ENCODE measurements at places on chromosomes 16 and 17.

DNA sequence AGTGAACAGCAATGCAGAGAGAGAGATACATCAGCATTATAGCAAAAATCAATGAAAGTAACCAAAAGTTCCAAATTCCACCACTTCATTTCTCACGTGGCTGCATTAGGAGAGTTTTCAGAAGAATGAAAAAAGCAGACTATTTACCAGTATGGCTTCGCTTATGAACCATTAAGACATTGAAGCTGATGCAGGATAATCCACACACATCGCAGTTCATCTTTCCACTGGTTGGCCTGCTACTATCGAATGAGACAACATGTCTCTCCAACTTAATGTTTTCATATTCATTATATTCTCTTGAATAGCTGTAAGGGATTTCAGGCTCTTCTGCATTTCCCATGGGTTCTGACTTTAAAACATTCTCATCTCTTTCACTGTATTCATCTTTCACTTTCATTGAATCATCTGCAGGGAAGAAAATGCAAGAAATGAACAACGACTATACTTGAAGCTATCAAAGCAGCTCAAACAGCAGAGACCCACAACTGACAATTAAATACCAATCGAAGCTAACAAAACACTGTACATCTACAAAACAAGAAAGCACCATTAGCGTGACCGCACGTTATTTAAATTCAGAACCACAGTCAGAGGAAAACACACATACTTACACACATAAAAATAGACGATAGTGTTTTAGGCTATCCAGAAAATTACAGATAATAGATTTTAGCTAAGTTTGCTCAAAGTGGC lies 54.9 kb downstream of the GRB7 start:
- DNase-seq: no peak

DNA sequence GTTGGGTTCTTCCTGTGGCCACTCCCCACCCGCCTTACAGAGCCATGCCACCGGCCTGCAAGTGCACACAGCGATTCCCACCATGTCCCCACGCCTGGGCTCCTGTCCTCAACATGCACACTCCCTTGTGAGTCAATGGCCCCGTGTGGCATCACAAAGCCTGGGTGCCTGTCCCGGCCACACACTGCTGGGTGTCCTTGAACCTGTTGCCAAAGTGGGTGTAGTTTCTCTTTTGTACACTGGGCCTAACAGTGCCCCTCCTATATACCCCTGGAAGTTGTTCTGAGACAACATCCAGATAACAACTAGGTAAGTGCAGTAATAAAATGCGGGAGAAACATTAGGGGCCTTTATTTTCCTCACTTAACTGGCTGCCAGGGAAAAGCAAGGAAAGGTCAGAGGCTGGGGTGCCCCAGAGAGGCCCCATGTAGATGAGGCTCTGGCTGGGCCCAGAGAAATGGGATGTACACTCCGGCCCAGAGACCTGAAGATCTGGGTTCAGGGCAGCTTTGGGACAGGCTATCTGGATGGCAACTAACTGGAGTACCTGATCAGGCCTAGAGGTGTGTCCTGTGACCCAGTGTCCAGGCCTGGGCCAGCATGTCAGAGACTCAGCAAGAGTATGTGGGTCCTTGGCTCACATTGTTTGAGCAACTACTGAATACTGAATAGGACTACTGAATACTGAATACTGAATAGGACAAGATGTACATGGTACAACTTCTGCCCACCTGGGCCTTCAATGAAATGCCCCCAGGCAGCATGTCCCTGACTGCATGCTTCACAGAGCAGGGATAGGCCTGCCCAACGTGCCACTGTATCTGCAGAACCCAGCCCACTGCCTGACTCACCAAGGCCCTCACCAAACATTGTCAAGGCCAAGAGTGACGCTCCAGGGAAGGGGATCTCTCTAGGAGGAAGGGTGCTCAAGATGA lies 8.3 kb downstream of the ABCC3 start:
- DNase-seq: no peak

DNA sequence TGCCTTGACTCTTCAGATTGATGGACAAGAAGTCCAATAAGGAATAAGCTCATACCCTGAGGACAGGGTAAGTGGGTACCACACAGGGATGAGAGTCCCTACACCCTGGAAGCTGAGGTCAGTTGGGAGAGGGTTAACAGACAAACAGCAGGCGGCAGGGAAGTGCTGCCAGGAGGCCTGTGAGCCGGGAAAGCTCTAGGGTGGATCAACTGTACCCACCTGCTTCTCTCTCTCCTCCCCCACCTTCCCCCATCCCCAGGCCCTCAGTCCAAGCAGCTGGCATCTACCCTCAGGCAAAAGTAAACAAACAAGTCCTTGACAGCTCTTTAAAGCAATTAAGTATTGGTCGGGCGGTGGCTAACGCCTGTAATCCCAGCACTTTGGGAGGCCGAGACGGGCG lies 20.7 kb upstream of the MYLK3 start:
- no peak for DNase-seq

- DNase-seq: no peak
Observed at GRCh38 chr17:74309902-74310301, 16.1 kb upstream of the KIF19 start.

DNA sequence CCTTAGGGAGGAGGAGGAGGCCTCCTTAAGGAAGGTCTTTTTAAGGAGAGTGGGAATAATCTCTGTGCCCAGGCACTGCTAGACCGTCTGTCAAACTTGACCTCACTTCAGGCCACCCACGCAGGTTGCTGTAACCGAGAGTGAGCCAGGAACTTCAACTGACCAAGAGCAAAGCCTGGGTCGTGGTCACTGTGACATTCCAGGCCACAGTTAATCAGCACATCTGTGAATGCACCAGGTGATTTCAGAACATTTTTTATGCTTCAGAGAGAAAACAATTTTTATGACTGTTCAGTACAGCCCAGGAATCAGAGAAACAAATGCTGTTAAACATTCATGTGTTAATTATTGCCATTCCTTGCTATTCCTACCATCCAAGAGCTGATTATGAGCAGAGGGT lies 226.6 kb upstream of the ASIC2 start:
- no peak for DNase-seq

GRCh38 chr17:46264456-46265198 lies 30.3 kb upstream of the LRRC37A start:
- no peak for DNase-seq

DNA sequence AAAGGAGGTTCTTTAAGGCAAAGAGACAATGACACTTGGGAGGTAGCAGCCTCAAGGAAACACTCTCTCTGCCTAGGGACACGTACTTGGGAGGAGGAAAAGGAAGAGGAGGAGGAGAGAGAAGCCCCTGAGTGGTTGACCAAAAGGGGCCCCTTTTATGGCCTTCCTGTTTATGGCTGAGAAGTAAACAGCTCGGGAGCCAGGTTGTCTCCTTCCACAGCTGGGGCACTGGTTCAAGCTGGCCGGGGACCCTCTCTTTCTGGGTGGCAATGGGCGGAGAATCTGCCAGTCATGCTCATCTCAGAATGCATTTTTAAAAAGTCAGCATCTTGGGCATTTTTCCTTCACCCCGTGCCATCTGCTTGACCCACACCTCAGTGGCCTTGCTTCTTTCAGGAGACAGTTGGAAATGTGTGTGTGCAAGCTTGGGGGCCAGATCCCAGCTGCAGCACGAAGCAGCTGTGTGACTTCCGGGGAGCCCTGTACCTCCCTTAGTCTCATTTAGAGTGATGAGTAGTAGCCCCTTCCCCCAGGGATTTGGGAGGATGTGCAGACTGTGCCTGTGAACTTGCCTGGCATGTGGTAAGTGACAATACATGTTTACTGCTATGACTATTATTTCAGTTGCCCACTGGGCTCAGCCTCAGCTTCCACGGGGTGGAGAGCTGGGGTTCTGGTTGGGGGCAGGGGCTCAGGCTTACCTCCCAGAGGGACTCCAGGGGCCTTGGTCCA lies 33.8 kb upstream of the SALL1 start:
- DNase-seq: no peak

GRCh38 chr17:64498308-64499203 lies 1.7 kb upstream of the POLG2 start:
- no peak for DNase-seq

DNA sequence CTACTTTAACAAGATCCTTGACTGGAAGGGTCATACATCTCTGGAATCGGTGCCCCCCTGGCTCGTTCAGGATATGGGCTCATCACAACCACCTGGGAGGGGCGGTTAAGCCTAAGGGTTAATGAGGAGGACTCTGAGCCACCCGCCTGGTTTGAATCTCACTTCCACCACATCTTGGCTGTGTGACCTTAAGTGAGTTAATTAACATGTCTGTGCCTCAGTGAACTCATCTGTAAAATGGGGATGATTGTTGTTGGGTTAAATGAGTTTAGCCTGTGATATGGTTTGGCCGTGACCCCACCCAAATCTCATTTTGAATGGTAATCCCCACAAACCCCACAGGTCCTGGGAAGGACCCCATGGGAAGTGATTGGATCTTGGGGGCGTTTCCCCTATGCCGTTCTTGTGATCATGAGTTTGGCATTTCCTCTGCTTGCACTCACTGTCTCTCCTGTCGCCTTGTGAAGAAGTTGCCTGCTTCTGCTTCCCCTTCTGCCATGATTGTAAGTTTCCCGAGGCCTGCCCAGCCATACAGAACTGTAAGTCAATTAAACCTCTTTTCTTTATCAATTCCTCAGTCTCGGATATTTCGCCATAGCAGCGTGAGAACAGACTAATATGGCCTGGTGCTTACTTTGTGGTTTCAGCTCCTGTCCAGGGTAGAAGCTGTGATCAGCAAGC lies 214.0 kb upstream of the CIBAR2 start:
- no peak for DNase-seq

DNA sequence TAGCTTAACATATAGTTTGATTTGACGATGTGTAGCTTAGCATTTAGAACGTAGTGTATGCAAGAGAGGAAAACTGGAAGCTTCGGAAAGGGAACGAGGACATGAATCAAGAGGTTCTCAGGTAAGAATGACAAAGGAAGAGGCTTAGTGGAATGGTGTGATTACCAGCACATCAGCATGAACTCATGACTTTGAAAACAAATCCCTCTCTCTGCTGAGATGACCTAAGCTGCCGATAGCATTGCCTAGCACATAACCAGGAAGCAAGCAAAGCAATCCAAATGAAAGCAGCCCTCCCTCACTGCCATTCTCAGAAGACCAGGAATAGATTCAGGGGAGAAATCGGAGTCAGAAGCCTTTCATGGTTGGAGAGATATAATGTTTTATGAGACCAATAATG lies 51.3 kb upstream of the CCL1 start:
- DNase-seq: no peak

- no peak for DNase-seq
Observed at GRCh38 chr17:60167065-60167741, 17.4 kb downstream of the CA4 start.

GRCh38 chr17:67137860-67138259 lies 93.5 kb downstream of the CACNG1 start:
- DNase-seq: no peak

DNA sequence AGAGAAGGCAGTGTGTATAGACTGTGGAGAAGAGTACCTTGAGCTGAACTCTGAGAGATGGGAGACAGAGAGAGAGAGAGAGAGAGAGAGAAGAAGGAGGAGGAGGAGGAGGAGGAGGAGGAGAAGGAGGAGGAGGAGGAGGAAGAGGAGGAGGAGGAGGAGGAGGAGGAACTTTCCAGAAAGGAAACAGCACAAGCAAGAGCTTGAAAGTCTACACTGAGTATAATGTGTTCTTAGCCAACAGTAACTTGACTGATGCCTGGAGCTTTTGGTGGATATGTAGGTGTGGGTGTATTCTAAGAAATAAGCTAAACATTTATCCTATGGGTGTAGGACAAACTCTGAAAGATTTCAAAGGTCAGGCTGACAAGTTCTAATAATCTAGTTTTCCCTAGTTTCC lies 116.4 kb downstream of the SNX11 start:
- DNase-seq: no peak

GRCh38 chr16:81634380-81635062 lies 144.6 kb upstream of the PLCG2 start:
- DNase-seq: no peak

- no peak for DNase-seq
Observed at GRCh38 chr16:15972046-15972868, 22.8 kb downstream of the ABCC1 start.

- DNase-seq: no peak
Observed at GRCh38 chr16:76946879-76947278, 244.1 kb upstream of the MON1B start.

DNA sequence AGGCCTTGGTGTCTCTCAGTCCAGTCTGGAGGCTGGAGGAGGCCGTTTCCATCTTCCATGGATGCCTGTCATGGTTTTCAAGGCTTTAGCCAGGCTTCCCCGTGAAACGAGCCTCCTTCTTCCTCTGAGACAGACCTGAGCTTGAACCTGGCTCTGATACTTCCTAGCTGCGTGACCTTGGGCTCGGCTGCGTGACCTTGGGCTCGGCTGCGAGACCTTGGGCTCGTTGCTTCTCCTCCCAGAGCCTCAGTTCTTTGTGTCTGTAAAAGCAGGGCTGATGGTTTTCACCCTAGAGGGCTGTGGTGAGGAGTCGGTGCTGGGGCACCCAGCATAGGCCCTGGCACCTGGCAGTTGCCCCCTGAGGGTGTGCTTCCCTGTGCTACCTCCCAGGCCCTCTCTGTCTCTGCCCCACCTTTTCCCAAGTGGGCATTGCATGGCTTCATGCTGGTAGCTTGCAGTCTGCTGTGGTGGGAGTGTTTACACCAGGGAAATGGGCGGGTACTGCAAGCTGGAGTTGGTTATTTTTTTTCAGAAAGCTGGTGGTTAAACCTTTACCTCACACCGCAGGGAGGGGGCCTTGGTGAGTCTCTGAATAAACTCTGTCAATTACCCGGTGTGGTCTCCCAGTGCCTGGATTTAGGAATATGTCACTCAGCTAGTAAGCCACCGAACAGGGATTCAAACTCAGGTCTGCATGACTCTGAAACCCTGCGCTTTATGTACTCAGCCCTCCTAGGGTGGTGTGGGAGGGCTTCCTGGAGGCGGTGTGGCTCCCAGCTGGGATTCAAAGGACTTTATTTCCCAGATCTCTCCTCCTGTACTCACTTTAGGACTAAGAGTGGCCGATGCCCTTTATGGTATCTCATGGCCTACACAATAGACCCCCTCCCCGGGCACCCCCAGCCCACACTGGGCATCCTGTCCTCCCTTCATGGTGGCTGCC lies 129.0 kb upstream of the CIBAR2 start:
- no peak for DNase-seq

DNA sequence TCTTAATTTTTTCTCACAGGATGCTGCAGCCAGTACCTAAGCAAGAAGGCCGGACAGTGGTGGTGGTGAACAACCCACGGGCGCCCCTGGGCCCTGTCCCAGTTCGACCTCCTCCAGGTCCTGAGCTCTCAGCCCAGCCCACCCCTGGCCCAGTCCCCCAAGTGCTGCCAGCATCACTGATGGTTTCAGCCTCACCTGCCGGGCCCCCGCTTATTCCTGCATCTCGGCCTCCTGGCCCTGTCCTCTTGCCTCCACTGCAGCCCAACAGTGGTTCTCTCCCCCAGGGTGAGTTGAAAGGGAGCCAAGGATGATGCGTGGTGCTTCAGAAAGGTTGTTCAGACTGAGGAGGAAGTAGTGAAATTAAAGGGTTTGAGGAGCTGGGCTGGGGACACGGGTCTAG lies 21.7 kb downstream of the SRCAP start:
- no peak for DNase-seq

DNA sequence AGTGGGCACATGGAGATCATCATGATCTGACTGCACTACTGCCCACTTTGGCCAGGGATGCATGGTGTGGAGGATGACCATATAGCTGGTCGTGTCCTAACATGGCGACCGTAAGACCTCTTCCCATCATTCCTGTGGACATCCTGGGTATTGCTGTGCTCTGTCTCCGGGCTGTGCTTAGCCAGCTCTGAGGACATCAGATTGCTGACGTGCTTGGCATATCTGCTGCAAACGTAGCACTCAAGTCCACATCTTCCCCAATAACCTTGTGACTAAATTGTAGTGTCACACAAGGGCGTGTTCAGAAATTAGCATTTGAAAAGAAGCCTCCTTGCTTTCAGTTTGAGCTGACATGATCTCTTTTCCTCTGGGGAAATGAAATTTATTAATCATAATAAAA lies 373.2 kb downstream of the RBFOX1 start:
- no peak for DNase-seq

Measured in stimulated activated CD8-positive, alpha-beta memory T cell treated with anti-CD3 and anti-CD28 coated beads, Interleukin-4, amount 100 ng/mL, for 4 hours (primary cell).